ENCODE measurements at places on chromosomes 5 and 9.

DNA sequence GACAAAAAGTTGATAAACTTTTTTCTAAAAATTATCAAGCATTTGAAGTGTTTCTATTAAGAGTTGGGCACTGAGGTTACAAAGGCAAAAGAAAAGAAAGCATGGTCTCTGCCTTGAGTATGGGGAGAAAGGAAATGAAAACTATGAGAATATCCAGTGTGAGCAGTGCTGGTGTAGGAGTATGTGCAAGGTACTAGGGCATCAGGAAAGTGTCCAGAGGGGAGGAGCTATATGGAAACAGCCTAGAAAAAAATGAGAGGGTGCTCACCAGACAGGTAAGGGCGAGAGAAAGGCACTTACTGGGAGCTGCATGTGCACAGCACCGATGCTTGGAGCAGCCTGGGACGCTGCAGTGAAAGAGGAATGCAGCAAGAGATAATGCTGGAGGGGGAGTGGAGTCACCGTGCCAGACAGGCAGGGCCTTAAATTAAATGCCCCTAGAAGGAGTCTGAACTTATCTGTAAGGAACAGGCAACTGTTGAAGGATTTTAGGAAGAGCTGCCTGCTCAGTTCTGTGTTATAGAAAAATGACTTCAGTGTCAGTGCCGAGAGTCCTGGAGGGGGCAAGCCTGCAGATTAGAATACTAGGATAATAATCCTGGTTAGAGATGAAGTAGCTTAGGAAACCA, 14.0 kb downstream of the MCC start:
- no peak for DNase-seq

- DNase-seq = no peak
Observed at GRCh38 chr5:91928754-91929521, 545.8 kb upstream of the ARRDC3 start.

- DNase-seq = no peak
Observed at GRCh38 chr9:69986970-69987369, 56.7 kb upstream of the MAMDC2 start.

DNA sequence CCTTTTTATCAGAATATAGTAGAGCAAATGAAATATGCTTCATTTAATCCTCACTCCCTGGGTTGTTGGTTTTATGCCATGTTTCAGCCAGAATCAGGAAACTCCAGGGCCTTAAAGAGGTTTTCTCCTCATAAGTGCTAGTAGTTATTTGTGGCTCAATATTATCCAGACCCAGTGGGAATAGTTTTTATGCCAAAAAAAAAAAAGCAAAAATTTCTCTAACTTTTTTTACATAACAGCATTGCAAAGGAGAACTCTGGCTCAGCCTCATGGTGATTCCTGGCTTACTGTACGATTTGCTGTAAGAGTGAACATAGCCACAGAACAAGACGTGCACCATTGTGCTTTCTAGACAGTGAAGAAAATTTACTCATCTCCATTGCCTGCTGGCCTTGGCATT, 232.5 kb downstream of the PJA2 start:
- no peak for DNase-seq

- DNase-seq = no peak
Observed at GRCh38 chr5:14650052-14650451, 14.5 kb upstream of the OTULIN start.

DNA sequence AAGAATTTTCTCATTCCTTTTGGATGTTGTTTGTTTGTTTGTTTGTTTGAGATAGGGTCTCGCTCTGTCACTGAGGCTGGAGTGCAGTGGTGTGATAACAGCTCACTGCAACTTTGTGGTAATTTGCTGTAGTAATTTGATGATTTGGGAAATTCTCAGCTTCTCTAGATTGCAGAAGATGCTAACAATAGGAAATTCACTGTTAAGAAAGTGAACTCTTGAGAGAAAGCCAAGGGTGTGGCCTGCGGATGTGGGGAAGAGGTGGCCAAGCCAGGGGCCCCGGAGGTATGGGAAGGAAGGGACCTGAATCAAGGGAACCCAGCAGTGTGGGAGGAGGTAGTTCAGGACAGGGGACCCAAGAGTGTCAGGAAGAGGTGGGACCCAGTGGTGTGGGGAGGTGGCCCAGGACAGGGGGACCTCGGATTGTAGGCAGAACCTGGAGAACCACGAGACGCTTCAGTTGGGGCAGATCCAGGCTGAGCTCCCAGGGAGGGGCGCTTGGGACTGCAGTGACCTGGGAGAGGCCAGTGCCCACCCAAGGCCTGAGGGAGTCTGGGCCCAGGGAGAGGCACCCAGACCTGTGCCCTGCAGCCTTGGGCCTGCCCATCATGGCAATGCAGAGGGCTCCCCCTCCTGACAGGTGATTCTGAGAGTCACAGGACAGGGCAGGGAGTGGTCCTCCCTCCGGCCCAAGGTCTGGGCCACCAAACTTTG, 5.6 kb upstream of the LCN2 start:
- DNase-seq = no peak

All from left renal pelvis (tissue), 4 donors.